Activated CD4-positive, alpha-beta T cell treated with anti-CD3 and anti-CD28 coated beads for 36 hours (primary cell): ENCODE measurements at places on chromosomes 5 and 9. TPM values are rescaled to one million over a fixed set of nuclear protein-coding genes. Genes with fewer than 3 reads are reported as not detected.

DNA sequence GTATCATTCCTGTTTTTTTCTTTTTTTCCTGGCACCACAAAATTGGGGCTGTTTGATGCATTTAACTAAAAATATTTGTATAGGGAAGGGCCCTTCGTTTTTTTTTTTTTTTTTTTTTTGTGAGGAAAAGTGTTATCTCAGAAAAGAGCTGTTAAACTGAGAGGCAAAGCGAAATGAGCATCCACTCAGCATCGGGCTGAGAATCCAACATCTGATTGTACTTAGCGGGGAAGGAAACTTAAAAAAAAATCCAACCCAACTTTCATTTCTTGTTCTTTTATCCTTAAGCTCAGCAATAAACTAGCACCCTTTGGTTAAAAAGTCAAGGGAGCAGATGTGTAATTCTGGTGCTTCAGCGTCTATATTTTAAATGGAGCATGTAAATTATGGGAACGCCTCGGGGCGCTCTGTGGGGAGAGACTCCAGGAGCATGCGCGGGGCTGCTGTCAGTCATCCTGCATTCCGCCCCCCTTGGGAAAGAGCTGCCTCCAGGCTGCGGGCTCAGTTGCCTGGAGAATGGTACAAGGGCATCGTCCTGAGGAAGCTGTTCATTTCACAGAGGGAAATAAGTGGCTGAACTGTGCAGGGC lies 33.3 kb downstream of the DMRT2 start:
- DNase-seq = no peak

DNA sequence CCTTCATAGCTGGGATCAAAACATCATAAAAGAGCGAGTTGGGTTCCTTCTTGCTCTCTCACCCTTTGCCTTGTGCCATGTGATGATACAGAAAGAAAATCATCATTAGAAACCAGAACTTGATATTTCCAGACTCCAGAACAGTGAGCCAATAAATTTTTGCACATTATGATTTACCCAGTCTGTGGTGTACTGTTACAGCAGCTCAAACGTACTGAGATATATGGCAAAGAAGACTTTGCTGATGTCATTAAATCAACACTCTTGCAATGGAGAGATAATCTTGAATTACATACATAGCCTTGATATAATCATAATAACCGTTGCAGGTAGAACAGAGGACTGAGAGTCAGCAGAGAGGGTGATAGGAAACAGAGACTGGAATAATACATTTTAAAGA lies 1271.6 kb downstream of the CDH12 start:
- no peak for DNase-seq

DNA sequence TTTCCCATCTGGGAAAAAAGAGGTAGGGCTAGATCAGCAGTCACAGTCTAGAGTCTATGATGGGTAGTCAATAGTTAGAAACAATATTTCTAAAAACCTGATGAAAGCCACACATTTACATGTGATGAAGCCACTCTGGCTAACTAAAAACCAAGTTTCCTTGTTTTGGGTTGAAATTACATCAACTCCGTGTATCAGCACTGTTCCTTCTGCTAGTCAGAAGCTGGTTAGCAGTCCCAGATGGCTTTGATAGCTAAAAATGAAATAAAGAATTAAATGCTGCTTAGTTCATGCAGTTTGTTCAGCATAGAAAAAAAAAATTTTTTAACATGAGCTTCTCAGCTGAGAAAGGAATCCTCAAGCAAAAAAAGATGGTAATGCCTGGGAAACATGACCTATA lies 136.7 kb downstream of the FAM114A2 start:
- no peak for DNase-seq

DNA sequence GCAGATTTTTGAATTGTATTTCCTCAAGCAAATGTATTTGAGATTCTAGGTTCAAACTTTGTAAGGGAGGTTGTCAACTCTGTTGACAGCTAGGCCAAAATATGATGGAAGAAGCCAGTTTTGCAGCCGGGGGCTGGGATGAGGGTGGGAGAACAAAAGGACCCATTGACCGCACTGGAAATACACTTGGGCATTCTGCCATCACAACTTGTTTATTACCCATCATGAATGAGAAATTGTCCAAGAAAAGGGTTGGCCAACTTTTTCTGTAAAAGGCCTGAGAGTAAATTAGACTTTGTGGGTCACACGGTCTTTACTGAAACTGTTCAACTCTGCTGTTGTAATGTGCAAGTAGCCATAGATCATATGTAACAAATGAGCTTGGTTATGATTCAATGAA lies 221.3 kb upstream of the KLF9 start:
- DNase-seq = no peak

- no peak for DNase-seq
Observed at GRCh38 chr5:36777105-36777757, 99.3 kb upstream of the NIPBL start.

GRCh38 chr9:16118043-16118442 lies 565.2 kb downstream of the CCDC171 start:
- DNase-seq = no peak

- no peak for DNase-seq
Observed at GRCh38 chr5:2748179-2748860, 3.2 kb downstream of the IRX2 start.

DNA sequence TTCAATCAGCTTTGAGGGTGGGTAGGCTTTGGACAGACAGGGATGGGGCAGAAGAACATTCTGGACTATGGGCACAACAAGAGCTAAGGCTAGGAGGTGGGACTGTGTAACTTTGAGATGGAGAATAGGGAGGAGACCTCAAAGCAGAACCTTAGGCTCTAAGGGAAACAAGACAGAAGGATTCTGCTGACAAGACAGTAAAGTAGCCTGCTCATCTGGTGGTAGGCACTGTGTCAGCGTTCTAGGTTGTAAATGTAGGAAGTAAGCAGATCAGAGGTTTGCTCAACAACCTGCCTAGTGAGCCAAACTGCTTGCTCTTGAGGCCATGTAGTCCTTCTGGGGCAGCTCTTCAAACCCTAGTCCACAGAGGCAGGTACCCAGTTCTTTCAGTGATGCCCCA lies 15.0 kb upstream of the IL12B start:
- no peak for DNase-seq

DNA sequence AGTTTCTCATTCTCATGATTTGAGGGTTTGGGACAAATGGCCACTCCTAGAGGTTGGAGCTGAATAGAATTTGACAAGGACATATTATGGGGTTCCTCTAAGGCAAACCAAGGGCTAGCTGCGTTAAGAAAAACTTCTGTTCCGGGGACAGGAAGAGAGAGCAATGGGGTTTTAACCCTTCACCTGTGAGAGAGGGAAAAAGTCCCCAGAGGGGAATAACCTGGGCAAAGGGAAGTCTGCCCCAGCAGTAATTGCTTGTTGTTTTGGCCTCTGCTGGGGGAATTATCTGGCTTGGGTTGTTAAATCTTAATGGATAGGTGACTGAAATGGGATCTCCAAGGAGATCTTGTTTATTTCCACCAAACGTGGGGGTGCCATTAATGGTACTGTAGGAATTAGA lies 110.1 kb upstream of the MOCS2 start:
- no peak for DNase-seq

DNA sequence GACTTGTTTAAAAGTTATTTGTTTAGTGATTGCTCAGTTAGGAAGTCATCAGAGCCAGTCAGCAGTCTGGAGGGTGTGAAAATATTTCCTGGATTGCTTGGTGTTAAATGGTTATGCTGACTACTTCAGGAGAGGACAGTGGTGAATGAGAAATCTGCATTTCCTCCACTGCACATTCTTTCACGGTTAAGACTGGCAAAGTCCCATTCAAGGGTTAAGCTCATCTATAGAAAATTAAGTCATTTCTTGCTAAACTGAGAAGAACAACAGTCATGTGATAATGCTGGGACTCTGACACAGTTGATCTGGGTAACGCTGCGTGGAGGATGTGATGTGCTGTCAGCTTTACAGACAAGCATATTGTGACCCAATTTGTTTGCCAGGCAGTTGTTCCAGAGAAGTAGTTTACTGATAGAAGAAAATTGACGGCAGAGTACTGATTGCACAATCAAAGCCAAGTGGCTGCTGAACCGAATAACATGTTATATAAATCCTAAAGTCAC lies 80.4 kb downstream of the GRAMD2B start:
- DNase-seq = peak; percentile 53

The SPATA31C1 gene
- total RNA-seq = not detected

DNA sequence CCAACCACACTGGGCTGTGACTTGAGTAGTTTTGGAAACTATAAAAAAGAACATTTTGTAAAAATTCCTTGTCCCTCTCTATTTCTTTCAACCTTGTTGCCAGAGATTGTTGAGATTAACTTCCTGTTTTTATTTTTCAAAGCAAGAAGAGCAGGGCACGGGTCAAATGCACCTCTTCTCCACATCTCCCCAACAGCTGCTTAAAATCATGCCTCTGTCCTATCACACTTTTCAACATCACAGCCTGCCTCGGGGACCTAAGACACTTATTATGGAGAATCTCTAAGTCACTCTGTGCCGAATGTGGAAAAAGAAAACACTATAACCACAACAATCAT lies 280.3 kb upstream of the TNC start:
- DNase-seq = no peak

- no peak for DNase-seq
Observed at GRCh38 chr9:4792054-4792571, 631 bp upstream of the RCL1 start.

The SHB gene
- total RNA-seq = 1.2 TPM
